Urothelium cell line (cell line): ENCODE measurements at places on chromosomes 2 and 18.
A peak's percentile ranks its signal among the peaks of the same experiment; 100 is the strongest.

GRCh38 chr2:134917360-134917865 is 1.2 kb upstream of the CCNT2 start:
- DNase-seq: no peak

DNA sequence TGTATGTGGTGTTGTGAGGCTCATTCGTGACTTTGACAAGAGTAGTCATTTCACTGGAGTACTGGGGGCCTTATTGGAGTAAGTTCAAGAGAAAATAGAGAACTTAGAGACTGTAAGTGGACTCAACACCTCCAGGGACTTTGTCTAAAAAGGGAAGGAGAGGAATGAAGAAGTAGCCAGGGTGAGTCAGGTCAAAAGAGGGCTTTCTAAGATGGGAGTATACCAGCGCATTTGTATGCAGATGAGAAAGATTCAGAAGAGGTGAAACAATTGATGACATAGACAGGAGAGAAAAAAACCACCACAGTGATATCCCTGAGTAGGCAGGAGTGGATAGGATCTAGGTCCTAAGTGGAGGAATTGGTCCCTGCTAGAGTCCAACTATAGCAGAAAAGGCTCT is 246.8 kb downstream of the IKZF2 start:
- no peak for DNase-seq

GRCh38 chr2:40028792-40029488 is 249.9 kb upstream of the THUMPD2 start:
- no peak for DNase-seq

DNA sequence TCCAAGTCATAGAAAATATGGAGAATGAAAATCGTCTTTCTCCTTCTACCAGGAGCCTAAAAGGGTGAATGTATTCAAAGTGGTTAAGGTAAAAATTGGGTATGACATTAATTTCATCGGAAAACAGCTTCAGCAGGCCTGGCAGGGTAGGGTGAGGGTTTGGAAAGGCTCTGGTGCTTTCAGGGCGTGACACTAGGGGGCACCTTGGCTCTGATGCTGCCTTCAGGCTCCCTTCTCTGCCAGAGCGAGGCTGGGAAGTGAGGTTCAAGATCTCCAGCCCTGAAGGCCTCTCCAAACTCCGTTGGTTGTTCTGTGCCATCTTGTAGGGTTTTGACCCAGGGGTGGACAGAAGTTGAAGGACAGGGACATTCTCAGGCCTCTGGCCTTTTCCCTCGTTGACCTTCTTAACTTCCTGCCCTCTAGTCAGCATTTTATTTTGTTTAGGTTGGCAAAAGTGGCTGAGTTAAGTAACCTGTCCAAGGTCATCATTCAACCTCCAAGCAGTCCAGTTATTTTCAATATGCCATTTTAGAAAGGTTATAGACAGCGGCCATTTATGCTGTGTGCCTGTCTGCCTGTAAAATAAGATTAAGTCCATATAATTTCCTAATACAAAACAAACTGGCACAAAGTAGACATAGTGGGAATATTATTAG is 40.3 kb downstream of the EML6 start:
- peak; percentile 37 for DNase-seq

- DNase-seq: peak; percentile 30
Measured at GRCh38 chr2:7037340-7038333, 120.4 kb downstream of the RNF144A start.

DNA sequence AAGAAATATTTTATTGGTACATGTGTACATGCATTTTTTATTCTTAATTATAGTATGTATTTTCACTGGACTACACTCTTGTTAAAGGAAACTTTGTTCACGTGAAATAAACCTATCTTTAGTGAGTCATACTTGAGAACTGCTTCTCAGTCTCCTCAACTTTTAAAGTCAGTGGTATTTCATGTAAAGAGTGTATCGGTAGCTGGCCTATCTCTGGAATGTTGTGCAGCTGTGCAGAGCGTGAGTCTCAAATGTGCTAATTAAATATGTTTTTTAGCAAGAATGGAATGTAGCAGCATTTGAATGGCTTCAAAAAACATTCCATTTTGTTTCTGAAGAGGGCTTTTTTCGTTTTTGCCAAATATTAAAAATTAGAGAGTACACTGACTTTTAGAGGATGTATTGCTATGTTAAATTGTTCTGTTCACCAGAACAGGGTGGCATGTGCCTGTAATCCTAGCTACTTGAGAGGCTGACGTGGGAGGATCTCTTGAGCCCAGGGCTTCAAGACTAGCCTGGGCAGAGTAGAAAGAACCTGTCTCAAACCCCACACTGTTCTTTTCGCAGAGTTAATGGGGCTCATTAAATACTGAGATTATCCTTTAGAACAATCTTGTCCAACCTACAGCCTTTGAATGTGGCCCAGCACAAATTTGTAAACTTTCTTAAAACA is 14.3 kb downstream of the SPTBN1 start:
- DNase-seq: peak; percentile 44

DNA sequence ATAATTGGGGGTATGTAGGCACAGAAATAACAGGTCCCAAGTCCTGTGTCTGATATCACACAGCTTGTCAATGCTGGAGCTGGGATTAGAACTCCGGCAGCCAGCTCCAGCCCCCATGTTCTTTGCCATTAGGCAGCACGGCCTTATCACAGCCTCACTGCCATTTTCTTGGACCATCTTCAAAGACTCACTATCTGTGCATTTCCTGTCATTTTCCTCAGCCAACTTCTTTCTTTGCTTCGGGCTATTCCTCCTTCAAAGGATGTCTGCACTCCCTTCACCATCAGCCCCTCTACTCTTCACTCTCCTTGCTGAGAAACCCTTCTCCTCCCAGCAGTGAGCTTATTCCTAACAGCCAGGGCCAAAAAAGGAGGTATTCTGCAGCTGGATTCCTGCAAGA is 139.6 kb downstream of the GALNT14 start:
- DNase-seq: no peak

DNA sequence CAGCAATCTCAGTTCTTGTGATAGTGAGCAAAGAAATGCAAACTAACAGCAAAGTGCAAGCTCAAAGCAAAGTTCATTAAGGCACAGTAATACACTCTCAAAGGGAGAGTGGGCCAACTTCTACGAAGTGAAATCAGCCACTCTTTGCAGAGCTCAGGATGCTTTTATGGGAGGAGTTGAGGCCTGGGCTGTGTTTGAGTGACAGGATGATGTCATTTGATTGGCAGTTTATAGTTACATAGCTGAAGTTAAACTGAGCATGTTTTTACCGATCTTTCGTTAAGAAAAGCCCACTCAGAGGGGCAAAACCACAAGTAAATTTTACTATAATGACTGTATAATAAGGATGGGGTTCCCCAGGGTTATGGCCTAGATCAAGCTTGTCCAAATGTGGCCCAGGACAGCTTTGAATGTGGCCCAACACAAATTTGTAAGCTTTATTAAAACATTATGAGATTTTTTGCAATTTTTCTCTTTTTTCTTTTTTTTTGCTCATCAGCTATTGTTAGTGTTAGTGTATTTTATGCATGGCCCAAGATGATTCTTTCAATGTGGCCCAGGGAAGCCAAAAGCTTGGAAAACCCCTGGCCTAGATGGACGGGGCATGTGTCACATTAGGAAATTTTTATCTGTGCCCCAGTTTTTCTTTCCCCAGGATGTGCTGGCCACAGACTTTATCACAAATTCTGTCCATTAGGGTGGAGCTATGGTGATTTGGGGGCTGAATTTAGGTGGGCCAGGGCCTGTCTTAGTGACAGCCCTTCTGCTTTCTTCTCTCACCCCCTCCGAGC is 8.3 kb upstream of the DNAH7 start:
- DNase-seq: no peak

DNA sequence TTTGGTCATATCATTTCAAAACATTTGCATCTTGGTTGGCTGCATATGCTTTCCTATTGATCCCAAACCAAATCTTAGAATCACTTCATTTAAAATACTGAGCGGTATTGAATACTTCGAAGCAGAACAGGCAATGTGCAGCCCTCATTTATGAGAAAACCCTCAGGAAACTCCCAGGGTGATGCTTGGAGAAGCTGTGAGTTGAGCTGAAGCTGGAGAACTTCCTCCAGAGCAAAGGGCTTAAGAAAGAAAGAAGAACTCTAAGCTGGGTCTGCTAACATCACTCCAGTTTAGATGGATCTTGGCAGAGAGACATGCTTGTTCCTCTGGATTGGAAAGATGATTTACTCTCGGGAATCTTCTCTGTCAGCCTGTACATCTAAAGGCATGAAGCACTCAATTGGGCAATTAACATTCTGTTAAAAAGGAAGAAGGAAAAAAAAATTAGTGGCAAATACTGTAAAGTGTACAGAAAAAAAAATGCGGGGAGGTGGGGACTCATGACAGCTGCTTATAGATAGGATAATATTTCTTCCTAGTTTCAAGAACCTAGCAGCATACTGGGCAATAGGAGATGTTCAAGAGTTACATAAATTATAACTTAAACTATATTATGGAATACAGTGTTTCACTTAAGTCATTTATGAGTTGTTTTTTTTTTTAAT is 49.5 kb downstream of the ATIC start:
- no peak for DNase-seq

DNA sequence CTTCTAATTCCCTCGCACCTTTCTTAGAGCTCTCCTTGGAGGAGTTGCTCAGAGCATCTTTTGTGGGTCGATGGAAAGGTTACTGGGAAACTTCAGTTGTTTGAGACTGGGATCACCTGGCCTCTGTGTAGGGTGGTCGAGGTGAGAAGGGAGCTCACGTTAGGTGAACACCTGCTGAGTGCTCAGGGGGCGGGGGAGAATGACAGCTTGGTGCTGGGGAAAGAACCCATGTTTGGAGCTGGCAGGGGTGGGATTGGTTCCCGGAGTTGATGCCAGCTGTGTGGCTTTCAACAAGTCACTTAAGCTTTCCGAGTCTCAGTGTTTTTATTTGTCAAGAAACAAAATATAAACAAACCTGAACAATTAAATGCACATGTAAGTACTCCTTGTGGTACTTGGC is 122.3 kb downstream of the GLI2 start:
- DNase-seq: no peak

GRCh38 chr2:218020281-218020680 is 17.5 kb upstream of the TNS1 start:
- no peak for DNase-seq
